Daoy (cell line): ENCODE measurements at places on chromosomes 5 and 9. TPM values are rescaled to one million over a fixed set of nuclear protein-coding genes. Genes with fewer than 3 reads are reported as not detected.

DNA sequence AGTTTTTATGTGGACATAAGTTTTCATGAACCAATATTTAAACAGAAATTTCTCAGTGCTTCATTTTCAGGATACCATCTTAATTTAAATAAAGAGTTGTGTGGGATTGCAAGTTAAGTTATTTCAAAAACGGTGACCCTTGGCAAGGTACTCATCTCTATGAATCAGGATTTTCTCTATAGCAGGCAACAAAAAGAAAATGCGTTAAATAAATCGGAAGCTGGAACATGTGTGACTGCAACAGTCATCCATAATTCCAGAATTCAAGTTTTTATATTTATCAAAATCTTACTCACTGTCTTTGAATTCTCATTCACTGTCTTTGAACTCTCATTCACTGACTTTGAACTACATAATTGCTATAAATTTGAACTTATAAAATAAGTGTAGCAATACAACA is 5.8 kb upstream of the RECK start:
- DNase-seq = no peak

Gene GFPT2
- 124 and 133 TPM in 2 replicates for total RNA-seq

GRCh38 chr5:156402387-156402921 is 75.5 kb downstream of the SGCD start:
- DNase-seq = peak; percentile 94

DNA sequence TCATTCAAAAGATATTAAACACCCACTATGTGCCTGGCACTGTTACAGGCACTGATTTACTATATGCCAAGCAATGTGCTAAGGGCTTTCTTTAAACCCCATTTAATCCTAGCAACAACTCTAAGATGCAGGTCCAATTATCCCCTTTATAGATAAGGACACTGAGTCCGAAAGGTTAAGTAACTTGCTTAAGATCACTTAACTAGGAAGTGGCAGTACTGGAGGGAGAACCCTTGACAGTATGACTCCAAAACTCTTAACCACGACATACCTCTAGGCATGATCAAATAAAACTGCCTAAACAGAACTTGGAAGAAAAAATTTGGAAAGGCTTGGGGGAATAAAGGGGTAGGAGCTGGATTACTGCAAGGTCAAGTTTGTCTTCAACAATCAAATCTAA is 1.7 kb downstream of the RAB14 start:
- no peak for DNase-seq

- no peak for DNase-seq
These were observed 173.8 kb upstream of the SLC30A5 start for GRCh38 chr5:68919988-68920490.

Gene ST8SIA4
- total RNA-seq = 0.09 and 2.1 TPM in 2 replicates

GRCh38 chr9:89452561-89452960 is 45.4 kb downstream of the SEMA4D start:
- no peak for DNase-seq

GRCh38 chr9:38067859-38068681 is 957 bp downstream of the SHB start:
- peak; percentile 43 for DNase-seq

DNA sequence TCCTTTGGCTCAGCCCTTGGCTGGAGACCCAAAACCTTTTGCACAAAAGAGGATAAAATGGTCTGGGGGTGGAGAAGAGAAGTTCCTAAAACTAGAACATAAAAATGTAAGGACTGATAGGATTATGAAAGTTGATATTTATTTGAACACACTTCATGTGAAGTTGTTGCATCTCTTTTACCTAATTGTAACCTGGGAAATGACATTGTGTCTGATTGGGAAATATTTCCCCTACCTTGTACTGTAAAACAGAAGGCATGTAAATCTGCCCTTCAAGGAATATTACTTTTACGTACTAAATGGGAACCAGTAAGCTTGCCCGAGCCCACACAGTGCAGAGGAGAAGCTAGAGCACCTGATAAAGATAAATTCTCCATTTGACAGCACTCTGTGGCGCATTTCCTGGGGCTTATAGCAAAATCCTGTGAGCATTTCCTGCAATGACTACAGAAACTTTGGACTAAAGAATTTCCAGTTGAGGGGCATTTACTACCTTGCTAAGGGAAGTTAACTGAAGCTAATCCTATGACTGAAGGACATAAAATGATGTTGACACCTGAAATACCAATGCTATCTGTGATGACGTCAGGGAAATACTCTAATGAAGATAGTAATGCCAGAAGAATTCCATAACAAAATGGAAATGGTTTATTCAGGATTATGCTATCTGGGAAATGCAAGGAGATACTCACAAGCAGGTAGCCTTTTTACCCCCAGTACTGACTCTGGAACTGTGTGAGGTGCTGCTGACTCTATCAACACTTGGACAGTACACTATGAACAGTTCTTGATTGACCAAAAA is 78.3 kb upstream of the LIFR start:
- peak; percentile 15 for DNase-seq

DNA sequence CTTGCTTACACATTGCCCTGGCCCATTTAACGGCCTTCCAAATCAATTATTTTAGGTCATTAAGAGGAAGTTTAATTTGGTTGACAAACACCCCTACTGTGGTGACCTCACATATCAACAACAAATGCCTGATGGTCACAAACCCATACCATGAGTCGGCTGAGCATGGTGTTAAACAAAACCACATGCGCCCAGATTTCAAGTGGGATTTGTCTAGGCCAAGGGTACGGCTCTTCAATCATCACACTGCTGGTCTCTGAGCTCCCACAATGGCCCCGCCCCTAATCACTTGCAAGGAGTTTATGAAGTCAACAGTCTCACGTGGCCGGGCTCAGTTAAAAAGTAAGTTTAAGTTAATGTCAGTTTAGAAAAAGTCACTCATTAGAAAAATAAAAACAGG is 243.8 kb downstream of the CRB2 start:
- no peak for DNase-seq

- peak; percentile 36 for DNase-seq
These were observed 35.0 kb upstream of the DMRT1 start for GRCh38 chr9:806285-807156.

Gene SELENOP
- total RNA-seq = not detected in 2 replicates

DNA sequence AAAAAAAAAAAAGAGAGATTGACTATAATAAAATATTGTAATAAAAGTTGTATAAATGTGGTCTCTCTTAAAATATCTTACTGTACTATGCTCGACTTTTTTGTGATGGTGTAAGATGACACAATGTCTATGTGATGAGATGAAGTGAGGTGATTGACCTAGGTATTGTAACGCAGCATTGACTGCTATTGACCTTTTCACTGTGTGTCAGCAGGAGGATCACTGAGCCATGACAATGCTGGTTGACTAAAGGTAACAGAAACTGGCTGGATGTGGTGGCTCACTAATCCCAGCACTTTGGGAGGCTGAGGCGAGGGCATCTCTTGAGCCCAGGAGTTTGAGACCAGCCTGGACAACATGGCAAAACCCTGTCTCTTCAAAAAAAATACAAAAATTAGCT is 78.6 kb upstream of the MYO10 start:
- no peak for DNase-seq

Gene GABRA1
- 1.9 and 9.7 TPM in 2 replicates for total RNA-seq

DNA sequence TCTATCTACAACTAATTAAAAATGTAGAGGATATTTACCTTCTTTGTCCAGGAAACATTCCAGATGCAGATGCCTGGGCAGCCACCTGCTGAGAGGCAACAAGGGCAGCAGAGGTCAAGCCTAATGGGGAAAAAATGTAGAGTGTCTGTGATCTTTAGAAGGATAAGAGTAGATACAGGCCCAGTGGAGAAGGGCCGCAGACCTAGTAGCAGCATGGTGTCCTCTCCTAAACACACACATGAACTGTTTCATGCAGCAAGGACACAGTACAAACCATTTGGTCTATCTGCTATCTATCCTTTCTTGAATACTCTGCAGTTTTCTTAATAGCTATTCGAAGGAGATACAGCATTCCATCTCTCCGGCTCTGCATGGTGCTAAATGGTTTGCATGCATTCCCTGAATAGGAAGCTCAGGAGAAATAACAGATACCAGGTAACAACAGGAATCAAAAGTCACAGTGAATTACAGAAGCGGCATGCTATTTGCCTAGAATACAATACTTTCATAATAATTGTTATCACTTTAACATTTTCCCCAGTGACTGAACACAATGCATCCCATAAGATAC is 107.3 kb downstream of the ZNF608 start:
- DNase-seq = no peak

GRCh38 chr9:7615344-7615743 is 184.2 kb downstream of the DMAC1 start:
- no peak for DNase-seq

Gene PLAC8L1
- total RNA-seq = 0.83 and 0.91 TPM in 2 replicates

DNA sequence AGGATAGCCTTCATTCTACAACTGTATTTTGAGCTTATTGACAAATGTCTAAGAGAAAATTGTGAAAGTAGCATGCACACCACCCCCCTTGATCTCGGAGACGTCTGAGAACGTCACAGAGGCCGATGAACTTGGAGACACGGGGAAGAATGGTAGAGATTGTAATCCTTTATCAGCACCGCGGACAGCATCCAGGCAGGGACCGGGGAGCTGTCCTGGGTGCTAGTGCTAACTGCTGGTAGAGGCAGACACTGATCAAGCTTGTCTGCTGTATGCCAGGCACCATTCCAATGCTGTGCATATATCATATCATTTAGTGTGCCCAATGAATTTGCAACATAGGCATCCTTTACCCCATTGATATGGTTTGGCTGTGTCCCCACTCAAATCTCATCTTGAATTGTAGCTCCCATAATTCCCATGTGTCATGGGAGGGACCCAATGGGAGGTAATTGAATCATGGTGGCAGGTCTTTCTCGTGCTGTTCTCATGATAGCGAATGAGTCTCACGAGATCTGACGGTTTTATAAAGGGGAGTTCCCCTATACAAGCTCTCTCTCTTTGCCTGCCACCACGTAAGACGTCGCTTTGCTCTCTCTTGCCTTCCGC is 98.8 kb downstream of the LHX2 start:
- peak; percentile 79 for DNase-seq

Gene BRINP1
- not detected in 2 replicates for total RNA-seq

Gene NNT
- total RNA-seq = 16.1 and 17.2 TPM in 2 replicates

DNA sequence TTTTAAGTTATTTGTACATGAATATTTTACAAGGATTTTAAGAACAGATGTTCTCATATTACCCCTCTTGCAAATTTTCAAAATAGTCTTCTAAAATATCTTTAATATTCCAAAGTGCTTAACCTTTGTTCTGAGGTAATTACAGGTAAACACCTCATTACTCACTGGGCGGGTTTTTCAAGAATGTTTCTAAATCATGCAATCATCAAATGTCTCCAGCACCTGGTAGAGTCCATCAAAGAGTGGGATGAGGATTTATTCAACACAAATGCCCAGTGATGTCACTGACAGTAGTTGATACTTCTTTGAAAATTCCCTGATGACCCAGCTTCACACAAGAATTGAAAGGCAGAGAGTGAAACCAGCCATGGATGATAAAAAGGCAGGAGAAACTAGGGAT is 114.4 kb downstream of the SEC61B start:
- no peak for DNase-seq

Gene NRARP
- 3.5 and 10.0 TPM in 2 replicates for total RNA-seq

- DNase-seq = peak; percentile 92
These were observed 16.1 kb downstream of the B4GALT1 start for GRCh38 chr9:33151007-33151557.

GRCh38 chr9:94631599-94631998 is 7.7 kb downstream of the FBP1 start:
- DNase-seq = no peak

DNA sequence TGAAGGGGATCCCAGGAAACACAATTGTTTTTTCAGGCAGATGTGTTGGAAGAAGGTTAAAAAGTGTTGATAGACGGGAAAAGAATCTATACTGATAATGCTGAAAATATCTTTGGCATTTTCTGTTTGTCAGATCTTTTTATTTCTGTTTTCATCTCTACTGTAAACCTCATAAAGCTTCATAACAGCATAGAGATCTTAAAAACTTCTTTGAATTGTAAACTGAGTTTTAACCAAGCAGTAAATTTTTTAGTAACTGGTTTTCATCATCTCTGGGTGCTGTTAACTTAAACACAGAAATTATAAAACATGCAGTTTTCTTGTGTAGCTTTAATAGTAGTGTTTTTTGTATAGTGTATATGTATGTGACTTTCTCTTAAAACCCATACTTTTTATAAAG is 227.0 kb downstream of the WDR70 start:
- DNase-seq = no peak

DNA sequence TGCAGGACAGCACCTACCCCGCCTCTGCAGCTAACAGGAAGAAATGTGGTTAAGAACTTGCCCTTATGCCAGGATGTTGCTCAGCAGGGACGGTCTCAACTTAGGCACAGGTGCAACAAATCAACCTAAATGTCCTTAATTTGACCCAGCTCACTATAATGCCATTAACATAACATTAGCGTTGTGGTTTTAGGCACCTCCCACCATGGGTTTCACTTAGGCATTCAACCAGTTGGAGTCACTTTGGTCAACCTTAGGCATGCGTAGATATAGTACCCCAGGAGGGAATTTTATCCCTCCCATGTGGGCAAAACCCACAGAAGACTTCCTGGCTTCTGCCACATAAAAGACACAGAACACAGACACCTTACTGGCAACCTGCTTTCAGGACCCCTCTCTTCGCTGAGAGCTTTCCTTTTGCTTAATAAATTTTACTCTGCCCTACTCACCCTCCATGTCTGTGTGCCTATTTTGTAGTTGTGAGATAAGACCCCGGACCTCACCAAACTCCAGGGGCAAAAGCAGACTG is 8.7 kb upstream of the ERAP1 start:
- peak; percentile 37 for DNase-seq

Gene PAEP
- total RNA-seq = not detected in 2 replicates

DNA sequence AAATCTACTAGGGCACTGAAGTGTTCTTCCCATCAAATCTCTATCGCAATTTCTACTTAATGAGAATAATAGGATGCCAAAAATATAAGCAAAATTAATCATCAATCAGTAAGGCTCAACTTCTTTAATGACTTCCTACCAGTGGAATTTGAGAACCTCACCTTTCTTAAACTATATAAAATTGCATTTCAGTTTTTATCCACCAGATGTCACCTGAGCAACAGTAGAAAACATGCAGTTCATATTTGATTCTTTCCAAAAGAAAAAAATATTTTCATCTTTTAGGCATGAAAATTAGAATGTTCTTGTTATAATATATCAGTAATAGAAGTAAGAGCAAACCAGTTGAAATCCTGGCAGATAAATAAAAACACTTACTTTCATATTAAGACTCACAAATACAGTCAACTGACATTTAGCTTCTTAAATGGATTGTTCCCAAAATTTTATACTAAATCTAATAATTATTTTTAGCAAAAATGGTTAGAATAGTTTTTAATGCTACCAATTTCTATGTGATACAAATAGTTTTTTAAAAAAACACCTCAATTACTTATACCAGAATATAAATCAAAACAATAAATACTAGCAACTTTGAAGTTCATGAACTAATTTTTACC is 13.4 kb upstream of the CCDC112 start:
- DNase-seq = peak; percentile 24
